ENCODE measurements at places on chromosomes 1 and 21.

- DNase-seq: no peak
- H3K36me3 ChIP-seq: peaks cover 43% of the 10 kb centered on the region
- H3K4me1 ChIP-seq: no peaks in the 10 kb centered on the region
These were observed 44.2 kb upstream of the KDM4A start for GRCh38 chr1:43605766-43606165.

DNA sequence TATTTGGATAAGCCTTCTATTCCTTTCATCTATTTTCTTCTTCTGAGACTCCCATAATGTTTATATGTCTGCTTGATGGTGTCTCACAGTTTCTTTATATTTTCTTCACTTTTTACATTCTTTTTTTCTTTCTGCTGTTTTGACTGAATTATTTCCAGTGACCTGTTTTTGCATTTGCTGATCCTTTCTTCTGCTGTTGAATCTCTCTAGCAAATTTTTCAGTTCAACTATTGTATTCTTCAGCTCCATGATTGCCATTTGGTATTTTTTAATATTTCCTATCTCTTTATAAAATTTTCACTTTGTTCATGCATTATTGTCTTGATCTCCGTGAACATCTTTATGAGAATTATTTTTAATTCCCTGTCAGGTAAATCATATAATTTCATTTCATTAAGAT lies 122.3 kb upstream of the ST6GALNAC5 start:
- peaks cover 12% of the 10 kb centered on the region for H3K36me3 ChIP-seq
- DNase-seq: no peak
- H3K4me1 ChIP-seq: no peaks in the 10 kb centered on the region
- peaks cover 3% of the 10 kb centered on the region for H3K27me3 ChIP-seq

DNA sequence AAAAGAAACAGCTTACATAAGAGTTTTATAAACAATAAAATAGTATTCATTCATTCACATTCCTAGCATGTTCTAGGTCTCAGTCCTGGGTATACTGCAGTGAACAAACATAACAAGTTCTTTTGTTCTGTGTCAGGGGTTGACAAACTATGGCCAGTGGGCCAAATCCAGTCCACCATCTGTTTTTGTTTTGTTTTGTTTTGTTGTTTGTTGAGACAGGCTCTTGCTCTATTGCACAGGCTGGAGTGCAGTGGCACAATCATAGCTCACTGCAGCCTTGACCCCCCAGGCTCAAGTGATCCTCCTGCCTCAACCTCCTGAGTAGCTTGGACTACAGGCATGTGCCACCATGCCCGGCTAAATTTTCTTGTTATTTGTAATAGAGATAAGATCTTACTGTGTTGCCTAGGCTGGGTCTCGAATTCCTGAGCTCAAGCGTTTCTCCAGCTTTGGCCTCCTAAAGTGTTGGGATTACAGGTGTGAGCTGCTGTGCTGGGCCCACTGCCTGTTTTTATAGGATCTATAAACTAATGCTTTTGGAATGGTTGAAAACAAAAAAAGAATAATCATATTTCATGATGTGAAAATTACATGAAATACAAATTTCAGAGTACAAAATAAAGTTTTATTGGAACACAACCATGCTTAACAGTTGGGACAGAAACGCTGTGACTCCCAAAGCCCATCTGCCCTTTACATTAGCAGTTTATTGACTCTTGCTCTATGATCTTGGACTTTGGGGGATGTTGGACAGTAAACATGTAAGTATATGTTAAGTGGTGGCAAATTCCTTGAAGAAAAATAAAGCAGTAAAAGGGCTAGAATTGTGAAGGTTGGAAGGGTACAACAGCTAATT lies 17.9 kb downstream of the CAPZA1 start:
- H3K36me3 ChIP-seq: peaks cover 38% of the 10 kb centered on the region
- no peaks in the 10 kb centered on the region for H3K4me1 ChIP-seq
- no peaks in the 10 kb centered on the region for H3K27me3 ChIP-seq
- no peak overlapping the region for H3K27ac ChIP-seq
- no peak overlapping the region for H3K4me3 ChIP-seq

DNA sequence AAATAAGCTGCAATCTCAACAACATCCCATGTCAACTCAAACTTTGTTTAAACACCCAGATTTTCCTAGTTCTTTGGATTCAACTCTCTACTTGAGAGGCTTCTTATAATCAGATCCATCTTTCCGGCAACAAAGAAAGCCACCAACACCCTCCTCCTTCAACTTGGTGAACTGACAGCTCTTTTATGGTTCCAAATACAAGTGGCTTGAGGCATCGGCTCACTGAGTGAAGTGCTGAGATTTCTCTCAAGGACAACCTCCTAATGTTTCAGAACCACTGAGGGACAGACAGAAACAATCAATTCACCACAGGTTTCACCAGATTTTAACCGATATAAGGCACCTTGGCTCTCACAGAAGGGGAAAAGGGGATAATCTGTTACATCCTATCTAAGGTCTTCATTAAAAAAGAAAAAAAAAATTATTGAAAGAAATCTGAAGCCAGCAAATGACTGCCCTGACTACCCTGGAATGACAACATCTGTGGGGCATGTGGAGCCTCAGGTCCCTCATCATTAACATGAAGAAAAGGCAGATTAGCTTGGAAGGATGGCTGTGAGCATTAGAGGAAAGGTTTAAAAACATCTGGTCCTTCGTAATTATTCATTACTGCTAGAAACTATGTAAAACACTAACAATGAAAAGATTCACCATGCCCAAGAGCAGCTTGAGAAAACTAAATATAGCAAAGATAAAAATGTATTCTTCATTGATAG lies 50.9 kb downstream of the PTPN14 start:
- H3K27me3 ChIP-seq: peaks cover 2% of the 10 kb centered on the region
- no peak for DNase-seq
- H3K27ac ChIP-seq: peak overlapping the region; percentile 86
- peaks cover 59% of the 10 kb centered on the region for H3K4me1 ChIP-seq

DNA sequence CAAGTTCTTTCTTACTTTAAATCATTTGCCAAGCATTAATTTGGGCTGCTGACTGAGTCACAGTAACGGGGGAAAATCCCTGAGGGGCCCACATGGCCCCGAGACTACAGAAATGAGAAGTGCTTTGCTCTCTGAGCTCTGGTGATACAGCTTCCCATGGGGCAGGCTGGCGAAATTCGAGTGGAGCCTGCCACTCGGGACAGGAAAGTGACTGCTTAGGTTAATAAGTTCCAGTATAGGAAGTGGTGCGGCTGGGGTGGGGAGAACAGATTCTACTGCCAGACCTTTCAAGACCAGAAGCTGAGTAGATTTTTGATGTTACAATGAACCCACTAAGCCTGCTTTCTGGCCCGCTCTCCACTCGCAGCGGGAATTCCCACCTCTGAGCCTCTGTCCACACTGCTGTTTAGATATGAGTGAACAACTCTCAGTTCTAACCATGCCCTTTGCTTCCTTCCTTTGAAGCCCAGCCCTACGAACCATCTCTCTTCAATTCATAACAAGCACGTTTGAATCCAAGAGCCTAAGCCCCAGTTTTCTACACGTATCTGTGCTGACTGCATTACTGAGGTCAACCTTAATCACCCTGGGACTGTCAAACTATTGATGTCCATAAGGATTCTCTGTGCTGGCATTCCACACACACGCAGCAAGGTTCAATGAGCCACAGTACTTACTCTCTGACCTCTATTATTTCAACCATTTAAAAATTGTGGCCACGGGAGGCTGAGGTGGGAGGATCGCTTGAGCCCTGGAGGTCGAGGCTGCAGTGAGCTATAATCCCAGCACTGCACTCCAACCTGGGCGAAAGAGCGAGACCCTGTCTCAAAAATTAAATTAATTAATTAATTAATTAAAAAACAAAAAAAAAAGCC lies 9.6 kb downstream of the ZBTB17 start:
- H3K4me1 ChIP-seq: peaks cover 23% of the 10 kb centered on the region
- H3K27me3 ChIP-seq: peaks cover 13% of the 10 kb centered on the region
- no peak overlapping the region for H3K4me3 ChIP-seq
- H3K36me3 ChIP-seq: peaks cover 65% of the 10 kb centered on the region
- H3K27ac ChIP-seq: no peak overlapping the region
- no peak for DNase-seq

GRCh38 chr1:85569122-85569521 lies 11.4 kb upstream of the CCN1 start:
- H3K27me3 ChIP-seq: peaks cover 3% of the 10 kb centered on the region
- H3K36me3 ChIP-seq: peaks cover 13% of the 10 kb centered on the region
- H3K4me1 ChIP-seq: peaks cover 12% of the 10 kb centered on the region
- H3K27ac ChIP-seq: no peak overlapping the region
- no peak overlapping the region for H3K4me3 ChIP-seq

DNA sequence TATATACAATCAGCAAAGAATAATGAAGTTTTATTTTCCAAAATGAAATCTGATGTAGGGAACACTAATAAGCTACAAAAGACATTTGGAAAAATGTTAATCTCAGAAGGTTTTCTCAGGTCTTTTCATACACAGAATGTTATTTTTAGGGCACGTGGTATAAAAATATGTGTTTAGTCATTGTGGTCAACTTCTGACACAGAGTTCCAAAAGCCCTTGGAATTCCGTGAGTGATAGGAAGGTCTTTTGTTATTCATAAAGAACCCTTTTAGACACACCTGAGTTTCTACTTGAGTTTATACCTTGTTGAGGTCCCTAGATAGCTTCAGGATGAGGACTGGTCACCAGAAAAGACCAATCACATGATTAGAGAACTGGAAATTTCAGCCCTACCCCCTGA lies 277.6 kb upstream of the NCAM2 start:
- DNase-seq: no peak
- no peaks in the 10 kb centered on the region for H3K27me3 ChIP-seq
- H3K4me3 ChIP-seq: no peak overlapping the region

DNA sequence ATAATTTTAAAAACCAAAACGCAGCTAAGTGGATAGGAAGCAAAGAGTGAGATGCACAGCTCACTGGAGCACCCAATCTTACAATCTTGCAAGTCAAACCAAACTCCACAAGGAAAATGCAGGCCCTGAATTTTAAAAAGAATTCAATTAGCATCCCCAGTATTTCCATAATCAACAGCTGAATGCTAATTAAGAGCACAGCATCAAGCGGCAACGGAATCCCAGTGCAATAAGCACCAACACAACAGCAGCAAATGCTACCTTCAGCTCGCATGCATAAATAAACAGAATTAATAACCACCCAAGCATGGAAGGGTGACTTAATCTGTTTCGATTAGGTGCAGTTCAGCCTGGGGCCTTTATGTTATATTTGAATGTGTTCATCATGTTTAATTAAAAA lies 142.9 kb downstream of the SLC45A1 start:
- H3K27ac ChIP-seq: no peak overlapping the region
- no peak for DNase-seq
- peaks cover 26% of the 10 kb centered on the region for H3K36me3 ChIP-seq
- no peak overlapping the region for H3K4me3 ChIP-seq
- H3K4me1 ChIP-seq: peaks cover 95% of the 10 kb centered on the region
- no peaks in the 10 kb centered on the region for H3K27me3 ChIP-seq

GRCh38 chr1:59116920-59117542 lies 179.9 kb upstream of the FGGY start:
- H3K27me3 ChIP-seq: peaks cover 4% of the 10 kb centered on the region
- peaks cover 19% of the 10 kb centered on the region for H3K4me1 ChIP-seq
- no peak overlapping the region for H3K27ac ChIP-seq
- no peaks in the 10 kb centered on the region for H3K36me3 ChIP-seq
- no peak overlapping the region for H3K4me3 ChIP-seq
- no peak for DNase-seq

DNA sequence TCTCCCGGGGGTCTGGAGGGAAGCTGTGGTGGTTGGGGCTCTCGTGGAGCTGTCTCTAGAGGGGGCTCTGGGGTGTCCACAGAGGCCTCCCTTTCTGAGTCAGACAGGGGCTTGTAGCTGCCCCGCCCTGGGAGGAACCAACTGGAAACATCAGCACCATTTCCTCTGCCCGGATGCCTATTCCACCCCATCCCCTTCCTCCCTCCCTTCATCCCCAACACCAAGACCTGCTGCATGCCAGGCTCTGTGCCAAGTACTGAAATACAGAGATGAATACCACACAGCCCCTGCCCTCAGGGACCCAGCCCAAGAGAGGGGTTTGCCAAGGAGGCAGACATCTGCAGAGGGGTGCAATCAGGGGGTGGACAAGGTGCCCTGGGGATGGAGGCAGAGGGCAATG lies 125.6 kb upstream of the ADAR start:
- H3K4me1 ChIP-seq: peaks cover 40% of the 10 kb centered on the region
- no peak overlapping the region for H3K4me3 ChIP-seq
- no peak for DNase-seq
- no peaks in the 10 kb centered on the region for H3K36me3 ChIP-seq
- peaks cover 17% of the 10 kb centered on the region for H3K27me3 ChIP-seq
- no peak overlapping the region for H3K27ac ChIP-seq

GRCh38 chr1:67144696-67145095 lies 9.9 kb upstream of the C1orf141 start:
- H3K4me3 ChIP-seq: no peak overlapping the region
- peaks cover 15% of the 10 kb centered on the region for H3K4me1 ChIP-seq
- H3K27me3 ChIP-seq: peaks cover 8% of the 10 kb centered on the region
- no peaks in the 10 kb centered on the region for H3K36me3 ChIP-seq
- H3K27ac ChIP-seq: no peak overlapping the region

GRCh38 chr1:160101037-160101716 lies 2.8 kb upstream of the IGSF8 start:
- H3K4me1 ChIP-seq: peaks cover 72% of the 10 kb centered on the region
- H3K27me3 ChIP-seq: peaks cover 25% of the 10 kb centered on the region
- no peaks in the 10 kb centered on the region for H3K36me3 ChIP-seq
- H3K27ac ChIP-seq: peak overlapping the region; percentile 98
- H3K4me3 ChIP-seq: peak overlapping the region; percentile 12

DNA sequence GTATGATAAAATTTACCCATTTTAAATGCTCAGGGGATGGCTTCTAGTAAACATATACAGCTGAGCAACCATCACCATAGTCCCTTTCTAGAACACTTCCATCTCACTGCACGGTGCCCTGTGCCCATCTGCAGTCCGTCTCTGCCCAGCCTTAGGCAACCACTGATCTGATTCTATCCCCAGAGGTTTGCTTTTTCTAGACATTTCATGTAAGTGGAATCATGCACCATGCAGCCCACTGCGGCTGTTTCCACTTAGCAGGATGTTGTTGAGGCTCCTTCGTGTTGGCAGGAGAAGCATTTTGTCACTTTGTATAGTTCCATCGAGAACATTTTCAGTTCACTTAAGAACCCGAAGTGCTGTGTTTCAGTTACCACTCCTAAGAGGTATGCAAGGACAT lies 27.8 kb upstream of the VAMP3 start:
- no peaks in the 10 kb centered on the region for H3K4me1 ChIP-seq
- no peak for DNase-seq
- no peak overlapping the region for H3K27ac ChIP-seq

DNA sequence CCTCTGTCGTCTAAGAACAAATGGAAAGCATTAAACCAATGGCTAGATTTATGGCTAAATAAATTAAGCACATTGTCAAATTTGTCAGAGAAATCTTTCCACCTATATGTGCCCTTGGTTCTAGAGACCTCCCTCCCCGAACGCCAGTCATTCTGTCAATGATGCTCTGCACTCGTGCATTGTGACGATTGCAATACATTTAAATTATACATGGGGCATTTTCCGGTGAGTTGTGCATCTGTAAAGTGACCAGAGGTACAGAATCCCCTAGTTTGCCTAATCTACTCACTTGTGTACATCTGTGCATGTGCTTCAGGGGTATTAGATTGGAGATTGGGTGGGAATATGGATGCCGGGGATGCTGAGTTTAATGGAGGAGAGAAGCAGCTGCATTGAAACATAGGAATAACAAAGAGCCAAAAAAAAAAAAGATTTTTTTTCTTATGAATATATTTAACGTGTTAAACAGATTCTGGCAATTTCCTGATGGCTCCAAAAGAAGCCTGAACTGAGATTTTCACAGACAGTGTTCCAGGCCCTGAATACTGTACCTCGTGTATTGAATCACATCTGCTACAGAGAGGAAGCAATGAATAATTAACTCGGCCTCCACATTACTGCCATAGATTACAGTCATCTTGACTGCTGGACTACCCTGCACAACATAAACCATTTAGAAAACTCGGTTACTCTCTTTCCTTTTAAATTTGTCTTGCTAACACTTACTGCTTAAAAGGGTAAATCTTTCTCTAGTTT lies 149.0 kb upstream of the C1orf87 start:
- no peaks in the 10 kb centered on the region for H3K36me3 ChIP-seq
- H3K4me3 ChIP-seq: no peak overlapping the region
- H3K4me1 ChIP-seq: no peaks in the 10 kb centered on the region
- no peak overlapping the region for H3K27ac ChIP-seq
